Fibroblast of skin of back (primary cell): ENCODE measurements at places on chromosomes 6 and 20.

DNA sequence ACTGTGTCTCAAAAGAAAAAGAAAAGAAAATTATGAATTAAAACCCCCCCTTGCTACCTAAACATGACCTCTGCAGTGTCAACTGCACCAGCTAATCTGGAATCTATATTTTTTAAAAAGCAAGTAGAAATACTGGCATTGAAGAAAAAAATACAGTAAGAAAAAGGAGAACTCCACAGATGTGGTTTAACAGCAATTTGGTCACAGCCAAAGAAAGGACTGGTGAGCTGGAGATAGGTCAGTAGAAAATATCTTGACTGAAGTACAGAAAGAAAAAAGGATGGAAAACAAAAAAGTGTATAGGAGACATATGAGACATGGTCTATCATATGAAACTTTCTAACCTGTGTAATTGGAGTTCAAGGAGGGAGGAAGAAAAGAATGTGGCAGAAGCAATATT lies 44.1 kb upstream of the ERVFRD-1 start:
- no peak for DNase-seq

- peak; percentile 78 for DNase-seq
These were observed 45.1 kb upstream of the PNRC1 start for GRCh38 chr6:89035252-89036101.

GRCh38 chr20:6611911-6612605 lies 155.4 kb upstream of the BMP2 start:
- no peak for DNase-seq

- DNase-seq: no peak
These were observed 6.4 kb downstream of the GDAP1L1 start for GRCh38 chr20:44253528-44253927.

- DNase-seq: no peak
These were observed 282.0 kb downstream of the BTBD3 start for GRCh38 chr20:12199703-12200102.

- DNase-seq: no peak
These were observed 62.3 kb downstream of the STK4 start for GRCh38 chr20:45028424-45029136.

- no peak for DNase-seq
These were observed 270 bp upstream of the TIAM2 start for GRCh38 chr6:154994836-154995253.

- no peak for DNase-seq
These were observed 40.6 kb downstream of the NOL7 start for GRCh38 chr6:13655700-13656099.

- DNase-seq: peak; percentile 59
These were observed 59.2 kb upstream of the FNDC1 start for GRCh38 chr6:159110013-159110412.

DNA sequence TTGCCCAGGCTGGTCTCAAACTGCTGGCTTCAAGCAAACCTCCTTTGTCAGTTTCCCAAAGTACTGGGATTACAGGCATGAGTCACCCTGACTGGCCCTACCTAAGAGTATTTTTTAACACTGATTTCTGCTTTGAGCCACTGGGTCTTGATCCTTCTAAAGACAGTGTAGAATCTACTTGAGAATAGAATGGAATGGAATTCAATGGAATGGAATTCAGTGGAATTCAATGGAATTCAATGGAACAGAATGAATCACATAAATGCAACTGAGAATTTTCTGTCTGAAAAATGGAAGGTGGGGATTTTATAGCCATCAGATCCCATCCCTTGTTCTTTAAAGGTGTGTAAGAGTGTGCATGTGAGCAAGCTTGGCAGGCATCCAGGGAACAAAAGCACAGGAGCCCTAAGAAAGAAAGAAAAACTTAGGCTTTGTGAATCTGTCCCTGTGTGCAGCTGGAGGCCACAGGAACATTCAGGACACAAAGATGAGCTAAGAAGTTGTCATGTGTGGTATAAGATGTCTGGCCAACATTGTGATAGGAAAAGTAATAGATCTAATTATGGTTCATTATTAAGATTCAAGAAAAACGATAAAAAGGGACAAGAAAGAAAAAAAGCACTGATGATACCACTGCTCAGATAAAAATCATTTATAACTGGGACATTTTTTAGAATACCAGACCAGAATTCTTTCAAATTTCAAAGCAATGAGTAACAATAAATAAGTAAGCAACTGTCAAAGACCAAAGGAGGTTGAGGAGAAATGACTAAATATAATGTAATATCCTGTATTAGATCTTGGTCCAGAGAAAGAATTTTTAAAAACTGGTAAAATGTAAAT lies 681.0 kb upstream of the GJE1 start:
- DNase-seq: peak; percentile 94

DNA sequence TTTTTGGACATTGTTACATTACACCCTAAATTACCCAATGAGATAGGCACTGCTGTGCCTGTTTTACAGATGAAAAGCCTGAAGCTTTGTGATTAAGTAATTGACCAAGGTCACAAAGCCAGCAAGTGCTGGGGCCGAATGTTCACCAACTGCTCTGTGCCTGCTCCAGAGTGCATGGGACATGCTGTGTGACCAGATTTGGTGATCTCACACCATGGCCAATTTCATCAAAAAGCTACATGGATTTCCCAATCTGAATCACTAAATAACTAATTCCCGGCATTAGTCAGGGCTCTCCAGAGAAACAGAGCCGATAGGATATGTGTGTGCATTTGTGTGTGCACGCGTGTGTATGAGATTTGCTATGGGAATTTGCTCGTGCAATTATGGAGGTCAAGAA lies 228.3 kb upstream of the ECI2 start:
- DNase-seq: no peak

- DNase-seq: peak; percentile 29
These were observed 9.3 kb upstream of the NQO2 start for GRCh38 chr6:2990248-2990931.

DNA sequence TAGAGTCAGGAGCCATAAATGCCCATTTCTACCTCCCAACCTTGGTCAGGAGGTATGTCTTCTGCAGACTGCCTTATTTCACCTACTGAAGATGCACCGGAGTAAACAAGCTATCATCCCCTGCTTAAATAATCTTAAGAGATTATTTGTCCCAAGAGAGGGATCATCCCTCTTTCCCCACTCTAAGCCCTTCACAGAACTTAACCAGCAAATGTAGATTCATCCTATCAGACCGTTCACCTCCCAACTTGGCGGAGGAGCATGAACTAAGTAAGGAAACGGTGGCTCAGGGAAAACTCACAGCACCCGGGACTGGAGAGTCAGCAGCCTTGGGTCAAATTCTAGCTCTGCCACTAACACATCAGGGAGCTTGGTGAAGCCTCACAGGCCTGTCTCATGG lies 115.3 kb downstream of the TRERF1 start:
- no peak for DNase-seq

DNA sequence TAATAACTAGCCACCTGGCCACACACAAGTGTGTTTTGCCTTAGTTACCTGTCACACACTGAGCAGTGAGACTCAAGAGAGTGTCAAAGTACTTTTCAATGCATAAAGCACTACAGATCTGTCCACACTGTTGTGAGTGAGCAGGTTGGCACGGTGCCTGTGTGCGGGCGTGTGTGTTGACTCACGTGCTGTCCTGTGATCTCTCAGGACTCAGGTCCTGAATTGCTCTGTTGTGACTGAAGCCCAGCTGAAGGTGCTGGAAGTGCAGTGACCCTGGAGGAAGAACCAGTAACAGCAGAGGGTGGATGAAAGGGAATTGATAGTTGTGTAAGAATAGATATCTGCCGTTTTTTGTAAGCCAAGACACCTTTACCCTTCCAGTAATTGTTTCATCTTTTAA lies 18.3 kb downstream of the SLC16A10 start:
- peak; percentile 5 for DNase-seq

DNA sequence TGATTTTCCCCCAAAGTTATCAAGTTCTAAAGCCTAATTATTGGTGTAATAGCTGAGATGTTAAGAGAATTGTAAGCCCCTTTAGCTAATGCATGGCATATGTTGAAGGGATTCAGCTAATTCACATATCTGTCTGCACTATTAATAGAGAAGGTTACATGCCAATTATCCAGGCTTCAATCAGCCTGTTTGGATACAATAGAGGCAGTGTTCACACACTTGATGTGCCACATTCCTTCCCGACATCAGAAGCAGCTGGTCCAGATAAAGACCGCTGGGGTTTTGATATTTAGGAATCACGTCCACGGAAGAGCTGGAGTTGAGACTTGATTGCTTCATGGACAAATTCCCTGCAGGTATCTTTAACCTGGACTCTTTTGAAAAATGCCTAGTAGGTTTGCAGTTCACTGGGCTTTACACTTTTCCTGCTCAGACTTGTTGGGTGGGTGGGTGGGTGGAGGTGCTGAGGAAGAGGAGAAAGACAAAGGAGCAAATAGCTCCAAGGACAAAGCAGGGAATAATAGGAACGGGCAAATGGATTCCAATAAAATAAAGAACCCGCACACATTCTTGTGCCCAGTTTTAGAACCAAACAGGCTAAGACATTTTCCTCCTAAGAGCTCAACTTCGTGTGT lies 142.6 kb upstream of the ZNF217 start:
- no peak for DNase-seq

- peak; percentile 75 for DNase-seq
These were observed 16.4 kb downstream of the RANBP9 start for GRCh38 chr6:13695252-13695651.

DNA sequence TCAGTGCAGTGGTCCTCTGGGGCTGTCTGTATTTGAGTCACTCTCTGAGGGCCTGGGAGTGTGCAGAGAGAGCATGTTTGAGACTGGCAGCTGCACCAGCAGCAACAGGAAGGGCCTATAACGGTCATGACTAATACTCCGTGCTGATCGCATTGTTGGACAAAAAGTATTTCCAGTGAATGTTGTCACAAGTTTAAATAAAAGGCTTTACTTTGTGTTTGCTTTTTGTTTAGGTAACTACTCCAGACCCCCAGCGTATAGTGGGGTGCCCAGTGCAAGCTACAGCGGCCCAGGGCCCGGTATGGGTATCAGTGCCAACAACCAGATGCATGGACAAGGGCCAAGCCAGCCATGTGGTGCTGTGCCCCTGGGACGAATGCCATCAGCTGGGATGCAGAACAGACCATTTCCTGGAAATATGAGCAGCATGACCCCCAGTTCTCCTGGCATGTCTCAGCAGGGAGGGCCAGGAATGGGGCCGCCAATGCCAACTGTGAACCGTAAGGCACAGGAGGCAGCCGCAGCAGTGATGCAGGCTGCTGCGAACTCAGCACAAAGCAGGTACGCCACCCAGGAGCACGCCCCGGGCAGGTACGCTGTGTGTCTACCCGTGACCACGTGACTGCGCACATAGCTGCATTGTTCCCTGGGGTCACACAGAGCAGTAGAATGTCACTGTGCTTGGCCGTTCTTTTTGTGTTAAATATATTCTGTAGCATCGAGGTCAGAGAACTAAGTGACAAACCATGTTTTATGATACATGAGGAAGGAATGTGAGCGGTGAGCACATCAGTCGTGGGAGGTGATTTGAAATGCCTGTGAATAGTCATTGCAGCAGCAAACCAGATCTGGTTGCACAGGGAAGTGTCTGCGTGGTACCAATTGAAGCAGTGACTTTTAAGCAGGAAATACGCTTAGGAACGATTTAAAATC lies 174.7 kb downstream of the TMEM242 start:
- DNase-seq: peak; percentile 96

- no peak for DNase-seq
These were observed 3.5 kb downstream of the SOBP start for GRCh38 chr6:107493158-107494057.

DNA sequence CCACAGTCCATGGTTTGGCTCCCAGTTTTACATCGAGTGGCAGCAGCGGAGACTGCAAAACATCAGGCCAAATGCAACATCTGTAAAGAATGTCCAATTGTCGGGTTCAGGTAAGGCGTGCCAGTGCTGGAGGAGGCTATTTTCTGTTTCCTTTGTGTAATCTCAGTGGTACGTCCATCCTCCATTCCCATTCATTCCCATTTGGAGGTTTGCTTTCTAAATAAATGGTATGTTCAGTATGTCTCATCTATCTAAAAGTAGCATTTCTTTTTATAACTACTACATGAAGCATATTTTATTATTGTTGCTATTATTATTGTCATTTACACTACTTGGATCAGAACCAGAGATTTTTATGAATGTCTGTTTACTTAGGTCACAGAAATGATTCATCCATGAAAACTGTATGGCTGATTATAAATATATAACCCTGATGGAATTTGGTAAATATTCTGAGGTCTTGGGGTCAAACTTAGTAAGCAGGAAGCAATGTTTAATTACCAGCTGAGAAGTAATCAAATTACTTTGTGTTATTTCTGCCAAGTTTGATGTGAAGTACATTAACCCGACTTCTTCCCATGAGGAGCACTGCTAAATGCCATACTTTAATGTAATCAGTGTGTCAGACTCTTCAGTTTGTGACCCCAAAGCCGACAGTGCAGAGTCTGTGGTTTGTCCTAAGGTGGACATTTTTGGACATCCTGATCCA lies 512.9 kb downstream of the UTRN start:
- DNase-seq: peak; percentile 76

DNA sequence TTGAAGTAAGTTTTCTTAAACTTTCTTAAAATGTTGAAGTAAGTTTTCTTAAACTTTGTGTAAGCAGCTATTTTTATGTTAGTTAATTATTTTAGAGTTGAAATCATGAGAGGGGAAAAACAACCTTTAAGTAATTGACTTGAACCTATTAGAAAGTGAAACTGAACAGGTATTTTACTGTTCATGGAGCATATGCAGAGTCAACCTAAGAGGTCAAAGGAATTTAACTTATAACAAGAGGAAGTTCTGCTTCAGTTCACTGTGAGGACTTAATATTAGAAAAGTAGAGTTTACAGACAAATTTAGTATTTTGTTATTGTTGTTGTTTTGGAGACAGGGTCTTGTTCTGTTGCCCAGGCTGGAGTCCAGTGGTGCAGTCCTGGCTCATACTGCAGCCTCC lies 38.0 kb downstream of the CDYL start:
- no peak for DNase-seq

DNA sequence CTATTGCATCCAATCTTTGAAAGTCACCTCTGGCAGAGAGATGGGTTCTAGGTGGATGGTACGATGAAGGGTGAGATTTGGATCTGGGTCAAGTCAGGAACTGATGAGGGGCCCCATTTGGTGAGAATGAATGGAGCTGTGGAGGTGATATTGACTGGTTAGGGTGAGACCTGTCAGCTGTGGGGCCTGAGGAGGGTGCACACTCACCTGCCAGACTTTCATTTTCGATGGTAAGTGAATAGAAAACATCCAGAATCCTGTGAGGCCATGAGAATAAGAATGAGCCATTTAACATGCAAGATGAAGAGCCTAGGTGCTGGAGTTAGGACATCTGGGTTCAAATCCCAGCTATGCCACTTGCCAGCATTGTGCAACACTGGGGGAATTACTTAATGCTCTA lies 6.8 kb downstream of the SUN5 start:
- no peak for DNase-seq
